Fibroblast of the aortic adventitia (primary cell): ENCODE measurements at places on chromosomes 6 and 20. TPM values are rescaled to one million over a fixed set of nuclear protein-coding genes. Genes with fewer than 3 reads are reported as not detected.

DNA sequence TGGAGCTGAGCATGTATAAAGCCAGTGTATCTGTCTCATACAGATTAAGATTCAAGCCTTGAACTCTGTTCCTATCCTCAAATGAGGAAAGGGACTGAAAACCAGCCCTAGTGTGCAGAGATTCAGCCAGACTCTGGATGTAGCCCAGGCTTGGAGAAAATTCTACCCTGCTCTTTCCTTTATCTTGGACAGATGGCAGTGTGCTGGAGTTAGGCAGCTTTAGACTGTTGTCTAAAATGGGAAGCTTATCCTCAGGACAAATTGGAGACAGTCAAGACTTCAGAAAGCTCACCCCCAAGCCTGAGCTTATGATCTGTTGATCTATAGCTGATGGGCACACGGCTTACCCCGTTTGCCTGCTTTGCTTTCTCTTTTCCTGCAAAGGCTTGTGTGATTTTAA, 1057.6 kb downstream of the KIF16B start:
- DNase-seq, result no peak

PHACTR1 gene
- total RNA-seq, result 0.49 and 0.99 TPM in 2 replicates

- peak; percentile 93 for DNase-seq
Measured at GRCh38 chr20:47493175-47493962, 8.3 kb upstream of the NCOA3 start.

DNA sequence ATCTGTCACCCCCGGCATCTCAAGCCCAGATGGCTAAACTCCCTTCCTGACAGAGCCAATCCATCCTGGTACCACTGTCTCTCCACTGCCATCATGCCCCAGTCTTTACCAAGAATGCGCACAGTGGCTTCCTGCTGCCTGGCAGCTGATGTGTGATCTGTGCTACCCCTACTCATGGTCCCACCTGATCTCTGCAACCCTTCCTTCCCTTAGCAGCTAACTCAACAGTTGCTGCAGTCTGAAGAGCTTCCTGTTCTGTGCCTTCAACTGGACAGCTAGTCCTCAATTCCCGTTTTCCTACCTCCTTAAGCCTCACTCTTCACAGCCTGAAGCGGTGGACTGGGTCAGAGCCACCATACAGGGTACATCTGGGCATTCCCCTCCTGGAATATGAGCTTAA, 7.6 kb upstream of the FAM83C start:
- no peak for DNase-seq

DNA sequence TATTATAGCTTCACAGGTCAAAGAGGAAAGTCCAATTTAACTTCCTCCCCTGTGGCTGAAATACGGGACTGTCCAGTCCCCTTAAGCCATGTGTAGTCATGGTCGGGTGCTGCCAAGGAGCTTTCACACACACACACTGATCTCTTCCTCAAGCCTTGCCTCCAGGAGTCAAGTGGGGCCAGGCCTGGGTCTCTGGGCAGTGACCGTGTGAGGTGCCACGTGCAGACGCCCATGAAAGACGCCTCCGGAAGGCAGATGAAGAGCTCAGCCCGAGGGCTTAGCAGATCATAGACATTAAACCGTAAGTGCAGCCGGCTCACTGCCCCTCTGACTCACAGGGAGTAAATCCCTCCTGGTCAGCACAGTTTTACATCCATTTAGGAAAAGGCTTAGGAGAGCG, 4.2 kb downstream of the GABRR2 start:
- DNase-seq, result peak; percentile 7

- DNase-seq, result no peak
Measured at GRCh38 chr6:90202156-90202555, 94.5 kb downstream of the BACH2 start.

GRCh38 chr6:113377362-113377942, 479.7 kb upstream of the MARCKS start:
- no peak for DNase-seq

GRCh38 chr6:6246544-6246943, 73.9 kb downstream of the F13A1 start:
- DNase-seq, result no peak

- no peak for DNase-seq
Measured at GRCh38 chr6:99350573-99350972, 1.1 kb upstream of the FAXC start.

PKIG gene
- total RNA-seq, result 83.2 and 134 TPM in 2 replicates

SERAC1 gene
- total RNA-seq, result 7.4 and 11.2 TPM in 2 replicates

GRCh38 chr6:63525186-63525878, 46.9 kb upstream of the LOC128125822 start:
- no peak for DNase-seq
